Ecto neural progenitor cell (in vitro differentiated cells): ENCODE measurements at places on chromosomes 1 and 21.
A peak's percentile ranks its signal among the peaks of the same experiment; 100 is the strongest.

DNA sequence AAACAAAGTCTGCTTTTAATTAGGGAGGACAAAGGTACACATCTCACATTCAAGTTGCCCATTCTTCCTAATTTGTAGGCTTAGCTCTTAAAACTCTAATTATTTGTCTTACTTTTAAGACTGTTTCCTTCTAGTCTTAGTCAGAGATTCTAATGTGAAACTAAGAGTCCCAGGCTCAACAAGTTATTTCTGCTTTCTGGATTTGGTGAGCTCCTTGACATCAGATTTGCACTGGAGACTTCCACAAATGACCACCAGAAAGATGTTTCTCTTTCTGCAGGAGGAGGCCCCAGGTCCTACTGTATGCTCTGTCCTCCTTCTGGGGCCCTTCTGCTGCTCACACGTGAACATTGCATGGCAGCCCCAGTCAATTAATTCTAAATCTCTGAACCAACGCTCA lies 194.2 kb upstream of the JUN start:
- DNase-seq: no peak

DNA sequence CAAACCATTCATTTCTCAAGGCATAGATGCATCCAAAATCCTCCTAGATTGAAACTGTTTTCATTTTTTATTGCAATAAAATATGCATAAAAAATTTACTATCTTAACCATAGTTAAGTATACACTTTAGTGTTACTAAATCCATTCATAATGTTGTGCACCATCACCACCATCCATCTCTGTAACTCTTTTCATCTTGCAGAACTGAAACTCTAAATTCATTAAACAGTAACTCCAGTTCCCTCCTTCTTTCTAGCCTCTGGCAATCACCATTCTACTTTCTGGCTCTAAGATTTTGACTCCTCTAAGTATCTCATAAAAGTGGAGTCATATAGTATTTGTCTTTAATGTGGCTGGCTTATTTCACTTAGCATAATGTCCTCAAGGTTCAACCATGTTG lies 236.8 kb downstream of the SMYD3 start:
- DNase-seq: no peak

DNA sequence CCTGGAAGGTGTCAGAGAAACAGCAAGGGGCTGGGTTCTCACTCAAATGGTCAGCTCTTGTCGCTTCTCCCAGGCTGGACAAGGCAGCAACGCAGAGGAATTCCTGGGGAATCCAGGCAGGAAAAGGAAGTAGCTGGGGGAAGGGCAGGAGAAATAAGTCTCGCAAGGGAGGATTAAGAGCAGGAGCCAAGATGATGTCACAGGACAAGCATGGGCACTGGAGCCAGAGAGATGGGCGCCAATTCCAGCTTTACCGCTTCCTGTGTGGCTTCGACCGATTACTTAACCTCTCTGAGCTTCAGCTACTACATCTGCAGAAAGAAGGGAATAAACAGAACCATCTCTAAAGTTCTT lies 70.5 kb downstream of the SSBP3 start:
- DNase-seq: peak; percentile 44

DNA sequence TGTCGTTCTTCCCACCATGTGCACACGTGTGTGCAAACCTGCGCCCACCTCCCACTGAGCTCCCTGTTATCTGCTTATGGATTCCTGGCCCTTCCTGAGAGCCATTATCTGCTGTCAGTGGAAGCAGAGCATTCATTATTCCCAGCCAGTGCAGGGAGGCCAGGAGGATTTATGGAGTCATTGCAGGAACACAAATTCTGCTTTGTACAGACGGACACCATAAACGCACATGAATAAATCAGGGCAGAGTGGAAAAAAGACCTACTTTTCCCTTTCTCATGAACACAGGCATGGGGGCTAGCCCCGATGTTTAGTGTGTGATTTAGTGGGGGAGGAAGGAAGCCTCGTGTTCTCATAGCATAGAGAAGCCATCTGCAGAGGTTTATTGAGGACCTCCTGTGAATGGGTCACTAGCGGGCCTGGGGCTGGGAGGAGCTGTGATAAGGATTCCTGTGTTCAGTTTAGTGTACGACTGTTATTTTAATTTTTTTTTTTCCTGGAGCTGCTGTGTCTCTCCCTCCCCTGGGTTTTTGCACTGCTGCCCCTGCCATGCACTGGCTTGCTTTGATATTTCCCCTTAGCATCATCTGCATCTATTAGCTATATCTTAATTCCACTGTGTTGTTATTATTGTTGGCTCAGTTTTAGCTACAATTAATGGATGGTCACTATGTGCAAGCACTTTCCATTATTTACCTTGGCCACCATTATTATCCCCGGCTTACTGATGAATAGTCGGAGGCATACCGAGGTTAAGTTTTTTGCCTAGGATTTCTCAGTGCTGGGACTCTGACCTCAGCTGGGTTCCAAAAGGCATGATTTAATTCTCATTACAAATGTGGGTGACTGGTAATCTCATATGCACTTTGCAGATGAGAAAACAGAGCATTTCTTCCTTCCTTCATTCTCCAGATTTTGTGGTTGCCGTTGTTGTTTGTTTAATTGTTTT lies 33.0 kb downstream of the HUNK start:
- DNase-seq: no peak

DNA sequence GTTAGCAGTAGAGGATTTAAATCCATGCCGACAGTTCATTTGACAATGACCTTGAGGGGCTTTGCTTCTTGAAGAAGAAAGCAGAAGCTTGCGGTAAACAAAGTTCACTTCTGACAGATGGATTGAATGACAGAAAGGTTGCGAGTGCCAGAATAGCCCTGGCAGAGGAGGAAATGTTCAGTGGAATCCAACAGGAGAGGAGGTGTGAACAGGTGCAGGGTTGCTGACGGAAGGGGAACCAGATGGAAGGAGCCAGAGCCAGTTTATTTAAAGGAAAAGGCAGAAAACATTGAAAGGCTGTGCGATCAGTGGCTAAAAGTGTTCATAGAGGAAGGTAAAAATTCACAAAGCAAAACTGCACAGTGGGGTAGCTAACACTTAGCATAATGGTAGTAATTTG lies 141.0 kb downstream of the SDCCAG8 start:
- DNase-seq: no peak

DNA sequence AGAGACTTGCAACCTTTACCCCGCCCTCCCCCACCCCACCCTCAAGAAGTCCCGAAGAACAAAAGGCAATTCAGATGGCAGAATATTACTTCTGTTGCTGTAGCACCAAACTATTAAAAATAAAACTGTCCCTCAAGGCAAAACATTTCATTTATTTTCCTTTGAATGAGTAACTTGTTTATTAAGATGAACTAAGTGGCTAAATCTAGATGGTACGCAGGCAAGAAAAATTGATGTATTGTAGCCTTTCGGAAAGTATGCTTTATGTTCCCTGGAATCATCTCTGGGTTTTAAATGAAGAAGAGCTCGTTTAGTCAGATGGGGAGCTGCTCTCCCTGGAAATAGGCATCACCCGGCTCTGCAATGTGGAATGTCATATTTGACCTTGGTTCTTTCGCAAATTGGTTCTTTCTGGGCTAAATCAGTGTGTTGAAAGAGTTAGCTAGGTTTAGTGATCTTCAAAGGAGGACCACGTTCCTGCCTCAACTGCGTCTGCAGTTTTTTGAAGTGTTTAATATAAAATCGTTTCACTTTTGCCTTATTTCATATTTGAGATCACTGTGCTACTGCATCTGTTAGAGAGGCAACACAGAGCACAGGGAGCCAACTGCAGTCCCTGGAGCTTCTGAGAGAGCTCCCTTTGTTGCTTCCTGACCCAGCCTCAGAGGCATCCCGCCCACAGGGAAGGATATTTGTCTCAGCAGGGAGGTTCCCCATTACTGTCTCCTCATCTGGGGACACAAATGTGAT lies 61.8 kb downstream of the KIF26B start:
- DNase-seq: no peak

- no peak for DNase-seq
These were observed 874.4 kb downstream of the KCNT2 start for GRCh38 chr1:195733826-195734225.

- no peak for DNase-seq
These were observed 30.5 kb downstream of the ENO1 start for GRCh38 chr1:8847990-8848389.

DNA sequence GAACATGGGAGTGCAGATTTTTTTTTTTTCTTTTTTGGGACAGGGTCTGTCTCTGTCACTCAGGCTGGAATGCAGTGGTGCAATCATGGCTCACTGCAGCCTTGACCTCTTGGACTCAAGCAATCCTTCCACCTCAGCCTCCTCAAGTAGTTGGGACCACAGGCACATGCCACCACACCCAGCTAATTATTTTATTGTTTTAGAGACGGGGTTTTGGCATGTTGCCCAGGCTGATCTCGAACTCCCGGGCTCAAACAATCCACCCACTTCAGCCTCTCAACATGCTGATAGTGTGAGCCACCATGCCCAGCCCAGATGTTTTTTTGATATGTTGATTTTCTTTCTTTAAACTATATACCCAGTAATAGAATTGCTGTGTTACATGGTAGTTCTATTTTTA lies 57.7 kb downstream of the RGSL1 start:
- DNase-seq: no peak

- DNase-seq: peak; percentile 28
These were observed 127.9 kb downstream of the PTPRU start for GRCh38 chr1:29364101-29364678.

DNA sequence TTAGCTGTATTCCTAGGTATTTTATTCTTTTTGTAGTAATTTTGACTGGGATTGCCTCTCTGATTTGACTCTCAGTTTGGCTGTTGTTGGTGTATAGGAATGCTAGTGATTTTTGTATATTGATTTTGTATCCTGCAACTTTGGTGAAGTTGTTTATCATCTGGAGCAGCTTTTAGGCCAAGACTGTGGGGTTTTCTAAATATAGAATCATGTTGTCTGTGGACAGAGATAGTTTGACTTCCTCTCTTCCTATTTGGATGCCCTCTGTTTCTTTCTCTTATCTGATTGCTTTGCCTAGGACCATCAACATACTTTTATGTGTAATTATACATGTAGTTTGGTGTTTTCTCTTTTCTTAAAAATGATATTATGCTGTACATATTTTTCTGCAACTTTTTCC lies 27.2 kb downstream of the CD46 start:
- DNase-seq: no peak

DNA sequence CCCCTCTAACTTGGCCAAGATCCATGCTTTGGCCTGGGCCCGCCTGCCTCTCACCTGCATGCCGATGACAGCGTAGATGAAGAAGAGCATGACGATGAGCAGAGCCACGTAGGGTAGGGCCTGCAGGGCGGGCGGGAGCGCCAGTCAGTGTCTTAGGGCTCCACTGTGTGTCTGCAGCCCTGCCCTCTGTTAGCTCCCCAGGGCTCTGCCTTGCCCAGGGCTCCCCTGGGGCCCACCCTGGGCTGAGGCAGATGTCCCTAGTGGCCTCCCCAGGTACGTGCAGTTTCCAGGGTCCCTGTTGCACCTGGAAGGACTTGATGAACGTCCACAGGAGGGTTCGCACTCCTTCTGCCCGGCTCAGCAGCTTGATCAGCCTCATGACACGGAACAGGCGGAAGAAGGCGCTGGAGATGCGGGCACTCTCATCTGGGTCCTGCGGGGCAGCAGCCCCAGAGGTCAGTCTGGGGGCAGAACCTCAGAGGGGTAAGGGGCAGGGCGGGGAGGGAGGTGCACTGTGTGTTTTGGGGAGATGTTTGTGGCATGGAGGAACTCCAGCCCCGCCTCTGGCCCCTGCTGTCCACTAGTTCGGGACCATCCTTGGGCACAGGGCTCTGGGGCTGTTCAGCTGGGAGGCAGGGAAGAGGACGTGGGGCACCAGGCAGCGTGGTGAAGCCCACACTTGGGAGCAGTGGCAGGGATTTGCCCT lies 29.8 kb upstream of the KIF21B start:
- no peak for DNase-seq

GRCh38 chr1:38814984-38815464 lies 44.5 kb downstream of the RRAGC start:
- DNase-seq: no peak

DNA sequence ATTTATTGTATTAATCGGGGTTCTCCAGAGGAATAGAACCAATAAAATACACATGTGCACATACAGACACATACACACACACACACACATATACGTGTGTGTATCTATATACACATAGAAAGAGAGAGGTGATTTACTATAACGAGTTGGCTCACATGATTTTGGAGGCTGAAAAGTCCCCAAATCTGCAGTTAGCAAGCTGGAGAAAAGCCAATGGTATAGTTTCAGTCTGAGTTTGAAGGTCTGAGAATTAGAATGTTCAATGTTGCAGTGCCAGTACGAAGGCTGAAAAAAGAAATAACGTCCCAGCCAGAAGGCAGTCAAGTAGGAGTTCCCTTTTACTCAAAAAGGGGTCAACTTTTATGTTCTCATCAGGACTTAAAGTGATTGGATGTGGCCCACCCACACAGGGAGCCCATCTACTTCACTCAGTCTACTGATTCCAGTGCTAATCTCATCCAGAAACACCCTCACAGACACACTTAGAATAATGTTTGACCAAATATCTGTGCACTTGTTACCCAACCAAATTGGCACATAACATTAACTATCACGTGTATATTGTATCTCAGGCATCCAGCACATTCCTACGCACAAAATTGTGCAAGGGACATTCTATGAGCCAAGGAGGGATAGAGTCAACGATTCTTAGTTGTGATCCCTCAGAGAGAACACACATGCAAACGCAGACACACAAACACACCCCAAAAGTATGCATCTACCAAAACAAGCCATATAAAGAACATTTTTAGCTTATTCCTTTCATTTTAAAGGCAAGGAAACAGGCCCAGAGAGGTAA lies 195.5 kb upstream of the DUSP10 start:
- no peak for DNase-seq

DNA sequence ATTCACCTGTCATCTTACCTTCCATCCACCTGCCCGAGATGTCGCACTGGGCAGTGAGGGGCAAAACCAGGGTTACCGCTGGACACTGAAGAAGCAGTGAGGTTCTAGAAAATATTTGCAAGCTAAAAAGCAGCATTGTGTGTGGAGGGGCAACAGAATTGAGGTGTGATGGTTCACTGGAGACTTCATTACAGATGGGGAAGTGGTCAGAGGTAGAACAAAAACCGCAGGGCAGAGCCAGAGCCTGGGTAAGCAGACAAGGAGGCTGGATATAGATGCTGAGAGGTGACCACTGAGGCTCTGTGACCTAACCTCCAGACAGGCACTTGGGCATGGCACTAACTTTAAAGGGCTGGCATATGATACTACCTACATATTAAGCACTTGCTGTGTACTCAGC lies 363.9 kb upstream of the PROX1 start:
- no peak for DNase-seq

- no peak for DNase-seq
These were observed 32.8 kb upstream of the ECE1 start for GRCh38 chr1:21323091-21323490.

- DNase-seq: no peak
These were observed 88.5 kb downstream of the CCDC30 start for GRCh38 chr1:42551590-42551989.
